D721Med (cell line): ENCODE measurements at places on chromosomes 2 and 18.

DNA sequence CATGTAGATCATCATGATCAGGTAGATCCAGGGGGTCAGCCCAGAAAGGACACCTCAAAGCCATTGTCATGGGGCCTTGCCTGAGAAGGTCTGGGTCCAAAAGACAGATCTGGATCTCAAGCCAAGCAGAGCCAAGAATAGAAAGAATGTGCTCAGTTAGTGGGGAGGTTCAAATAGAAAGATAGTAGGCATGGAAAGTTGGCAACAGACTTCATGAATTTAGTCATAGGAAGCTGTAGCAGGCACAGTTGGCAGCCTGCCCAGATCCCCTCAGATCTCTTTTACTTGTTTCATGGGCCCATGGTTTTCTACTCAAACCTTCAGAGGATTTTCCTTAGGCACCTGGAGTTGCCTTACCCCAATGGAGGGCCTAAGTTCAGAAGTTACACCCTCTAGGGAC lies 767.0 kb downstream of the SLC4A3 start:
- no peak for DNase-seq

GRCh38 chr2:237496428-237496827 lies 9.4 kb downstream of the MLPH start:
- DNase-seq, result no peak

DNA sequence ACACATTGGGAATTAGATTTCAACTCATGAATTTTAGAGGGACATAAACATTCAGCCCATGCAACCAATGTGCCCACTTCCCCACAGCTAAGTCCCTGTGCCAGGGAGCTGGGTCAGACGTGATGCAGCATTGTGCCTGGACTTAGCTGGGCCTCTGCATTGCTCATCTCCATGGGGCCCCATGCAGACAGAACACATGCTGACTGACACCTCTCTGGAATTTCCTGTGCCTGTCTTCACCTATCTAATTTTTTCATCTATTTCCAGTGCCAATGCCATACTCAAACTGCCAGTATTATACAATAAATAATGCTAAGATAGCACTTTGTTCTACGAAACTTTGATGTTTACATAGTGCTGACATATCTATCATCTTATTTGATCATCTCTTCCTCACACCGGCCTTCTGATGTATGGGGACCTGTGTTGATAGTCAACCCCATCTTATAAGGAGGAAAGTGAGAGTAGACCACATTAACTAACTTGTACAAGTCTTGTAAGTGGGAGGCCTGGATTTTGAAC lies 92.2 kb downstream of the CDC42EP3 start:
- DNase-seq, result no peak

GRCh38 chr2:27038012-27038411 lies 5.2 kb downstream of the TMEM214 start:
- DNase-seq, result no peak

GRCh38 chr2:142757111-142757510 lies 120.4 kb upstream of the KYNU start:
- no peak for DNase-seq

DNA sequence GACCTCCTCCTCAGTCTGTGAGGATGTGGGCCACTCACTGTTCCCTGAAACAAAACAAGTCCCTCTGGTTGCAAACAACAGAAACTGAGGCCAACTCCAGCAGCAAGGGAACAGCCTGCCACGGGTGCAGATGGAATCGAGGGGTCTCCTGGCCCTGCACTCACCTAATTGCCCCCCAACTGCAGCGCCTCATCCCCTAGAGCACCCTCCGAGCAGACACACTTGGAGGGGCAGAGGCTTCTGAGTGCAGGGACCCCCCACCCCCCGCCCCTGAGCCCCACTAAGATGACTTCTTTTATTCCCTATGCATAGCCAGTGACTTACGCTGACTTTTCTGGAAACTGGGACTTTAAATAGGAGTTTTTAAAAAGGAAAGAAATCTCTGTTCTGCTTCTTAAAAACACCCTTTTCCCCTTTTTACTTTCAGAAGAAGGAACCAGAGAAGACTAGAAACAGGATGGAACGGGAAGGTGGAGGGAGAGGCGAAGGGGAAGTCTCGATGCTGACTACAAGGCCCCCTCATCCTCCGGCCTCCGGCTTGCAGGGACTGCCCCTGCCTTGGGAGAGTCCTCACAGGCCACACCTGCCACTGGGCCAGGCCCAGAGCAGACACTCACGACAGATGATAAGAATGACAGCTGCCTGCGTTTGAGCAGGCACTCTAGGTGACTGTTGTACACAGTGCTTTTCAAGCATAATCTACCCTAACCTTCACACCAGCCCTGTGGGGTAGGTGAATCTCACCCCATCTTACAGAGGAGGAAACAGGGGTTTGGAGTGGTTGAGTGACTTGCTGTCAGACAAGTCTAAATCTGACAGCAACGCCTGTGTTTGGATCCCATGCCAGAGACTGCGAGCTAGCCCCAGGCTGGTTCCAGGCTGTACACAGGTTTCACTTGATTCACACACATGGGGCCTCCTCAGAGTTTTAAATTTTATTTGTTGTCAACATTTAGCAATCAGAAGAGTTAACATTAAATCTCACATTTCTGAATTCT lies 28.2 kb upstream of the BIN1 start:
- no peak for DNase-seq

- peak; percentile 18 for DNase-seq
Observed at GRCh38 chr2:183037553-183038340, 510 bp downstream of the NCKAP1 start.

- no peak for DNase-seq
Observed at GRCh38 chr2:112919086-112919485, 8.1 kb downstream of the IL37 start.

- DNase-seq, result no peak
Observed at GRCh38 chr2:134468164-134468563, 214.3 kb downstream of the MGAT5 start.

GRCh38 chr2:237324837-237325236 lies 89.1 kb downstream of the COL6A3 start:
- DNase-seq, result no peak

DNA sequence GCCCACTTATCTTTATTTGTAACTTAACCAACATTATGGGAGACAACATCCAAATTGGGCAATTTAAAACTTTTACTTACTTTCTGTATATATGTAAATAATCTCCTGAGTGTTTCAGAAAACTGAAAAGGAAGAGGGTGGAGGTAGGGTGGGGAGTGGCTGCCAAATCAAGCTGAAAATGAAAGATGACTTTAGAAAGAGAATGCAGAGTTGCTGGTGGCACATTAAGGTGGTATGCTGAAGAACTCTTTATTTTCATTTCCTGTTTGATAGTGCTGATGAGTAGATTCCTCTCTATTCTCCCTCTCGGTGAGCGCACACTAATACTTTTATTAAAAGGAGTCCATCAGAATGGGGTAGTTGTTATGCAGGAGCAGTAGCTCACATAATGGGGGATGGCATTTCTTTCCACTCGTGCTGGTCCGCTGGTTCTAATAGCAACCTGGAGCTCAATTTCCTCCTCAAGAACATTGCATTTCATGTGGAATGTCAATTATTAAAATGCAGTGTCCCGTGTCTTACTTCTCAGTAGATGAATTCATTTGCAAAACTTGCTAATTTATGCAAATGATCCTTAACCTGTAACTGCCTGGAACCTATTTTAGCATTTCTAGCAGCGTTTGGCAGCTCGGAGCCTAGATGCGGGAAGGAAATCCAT lies 466.9 kb upstream of the HNRNPA3 start:
- no peak for DNase-seq

DNA sequence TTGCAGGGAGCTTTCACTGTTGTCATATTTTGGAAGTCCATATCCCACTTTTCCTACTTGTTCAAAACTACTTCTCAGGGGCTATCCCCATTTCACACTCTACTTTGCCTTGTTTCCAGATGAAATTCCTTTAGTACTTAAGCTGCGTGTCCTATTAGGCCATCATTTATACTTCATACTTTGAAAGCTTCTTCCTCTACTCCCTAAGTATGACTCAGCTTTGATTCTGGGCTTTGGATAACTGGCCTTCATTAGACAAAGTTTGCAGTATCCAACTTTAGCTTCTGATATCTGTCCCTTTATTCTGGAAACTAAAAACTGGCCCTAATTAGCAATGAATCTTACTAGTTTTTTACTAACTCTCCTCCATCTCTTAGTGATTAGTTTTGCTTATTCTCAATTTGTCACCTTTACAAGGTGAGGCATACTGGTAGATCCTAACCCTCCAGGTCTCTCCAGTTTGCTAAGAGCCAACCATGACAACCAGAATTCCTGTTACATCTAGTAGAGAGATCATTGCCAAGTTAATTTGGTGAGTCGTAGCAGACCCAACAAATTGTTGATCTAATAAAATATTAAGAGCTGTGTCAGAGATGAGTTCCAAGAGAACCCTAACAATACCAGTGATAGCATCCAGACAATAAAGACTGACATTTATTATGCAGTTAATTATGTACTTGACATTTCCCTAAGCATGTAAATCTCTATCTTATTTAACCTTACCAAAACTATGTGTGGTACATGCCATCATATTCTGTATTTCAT lies 31.2 kb upstream of the ITGAV start:
- no peak for DNase-seq

DNA sequence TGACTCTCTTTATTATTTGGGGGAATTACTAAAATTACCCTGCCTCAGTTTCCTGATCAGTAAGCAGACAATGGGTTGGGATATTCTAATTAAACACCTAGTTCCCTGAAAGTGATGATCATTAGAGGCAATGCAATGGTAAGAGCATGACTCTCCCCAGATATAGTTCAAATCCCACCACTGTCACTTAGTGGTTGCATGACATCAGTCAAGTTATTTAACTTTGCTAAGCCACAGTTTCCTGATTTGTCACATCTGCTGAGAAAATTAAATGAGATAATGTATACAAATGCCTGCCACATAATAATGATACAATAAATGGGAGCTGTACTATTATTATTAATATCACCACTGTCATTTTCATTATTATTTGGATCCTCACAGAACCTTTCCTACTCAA lies 29.9 kb downstream of the ZEB2 start:
- DNase-seq, result no peak

DNA sequence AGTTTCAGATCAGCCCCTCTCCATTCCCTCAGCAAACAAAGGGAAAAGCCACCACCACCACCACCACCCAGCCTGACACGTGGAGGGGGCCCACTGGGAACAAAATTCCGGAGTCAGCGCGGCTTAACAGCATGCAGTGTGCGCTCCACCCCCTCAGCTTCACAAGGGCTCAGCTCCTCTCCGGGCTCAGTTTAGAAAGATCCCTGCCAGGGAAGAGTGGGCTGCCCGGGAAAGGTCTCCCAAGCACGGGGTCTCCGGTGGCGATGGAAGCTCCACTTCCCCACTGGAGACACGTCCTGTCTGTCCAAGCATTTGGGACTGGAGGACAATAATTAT lies 55.7 kb downstream of the SNORC start:
- no peak for DNase-seq

DNA sequence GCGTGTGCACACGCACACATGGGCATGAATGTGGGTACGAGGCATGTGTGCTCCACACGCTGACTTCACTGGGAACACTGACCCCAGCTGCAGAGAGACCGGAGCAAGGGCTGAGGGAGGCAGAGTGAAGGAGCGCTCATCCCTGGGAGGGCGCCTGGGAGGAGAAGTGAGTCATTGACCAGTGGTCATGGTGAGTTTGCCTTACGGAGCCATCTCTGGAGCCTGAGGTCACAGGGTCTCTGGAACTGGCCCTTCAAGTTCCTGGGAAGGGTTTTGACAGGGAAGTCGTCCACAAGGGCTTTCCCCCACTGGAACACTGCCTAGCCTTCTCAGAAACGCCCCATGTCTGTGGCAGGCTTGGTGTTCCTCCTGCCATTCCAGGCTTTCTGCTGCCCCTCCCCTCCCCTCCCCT lies 14.3 kb upstream of the TMEM185B start:
- DNase-seq, result no peak

- DNase-seq, result no peak
Observed at GRCh38 chr2:178111743-178112142, 494 bp upstream of the RBM45 start.

GRCh38 chr2:122822319-122822718 lies 1066.9 kb downstream of the TSN start:
- no peak for DNase-seq

- no peak for DNase-seq
Observed at GRCh38 chr2:8822218-8822617, 15.2 kb downstream of the KIDINS220 start.

DNA sequence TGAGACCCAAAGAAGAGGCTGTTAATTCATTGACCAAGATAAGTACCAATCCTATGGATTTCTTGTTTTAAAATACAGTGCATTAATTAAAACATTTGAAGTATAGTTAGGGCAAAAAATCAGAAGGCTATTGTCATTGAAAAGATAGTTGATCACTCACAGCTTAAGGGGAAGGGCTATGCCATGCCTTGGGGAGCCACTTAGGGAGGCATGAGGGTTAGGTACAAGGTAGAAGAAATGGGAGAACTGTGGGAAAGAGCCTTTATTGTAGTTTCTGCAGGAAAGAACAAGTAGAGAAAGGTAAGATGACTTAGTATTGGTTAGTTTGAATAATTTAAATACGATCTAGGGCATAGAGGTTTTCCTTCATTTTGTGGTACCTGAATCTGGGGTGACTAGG lies 1285.5 kb upstream of the TMEFF2 start:
- DNase-seq, result no peak

GRCh38 chr2:919672-920071 lies 31.0 kb upstream of the SNTG2 start:
- DNase-seq, result no peak

- no peak for DNase-seq
Observed at GRCh38 chr2:183543222-183543621, 419.0 kb downstream of the NUP35 start.

DNA sequence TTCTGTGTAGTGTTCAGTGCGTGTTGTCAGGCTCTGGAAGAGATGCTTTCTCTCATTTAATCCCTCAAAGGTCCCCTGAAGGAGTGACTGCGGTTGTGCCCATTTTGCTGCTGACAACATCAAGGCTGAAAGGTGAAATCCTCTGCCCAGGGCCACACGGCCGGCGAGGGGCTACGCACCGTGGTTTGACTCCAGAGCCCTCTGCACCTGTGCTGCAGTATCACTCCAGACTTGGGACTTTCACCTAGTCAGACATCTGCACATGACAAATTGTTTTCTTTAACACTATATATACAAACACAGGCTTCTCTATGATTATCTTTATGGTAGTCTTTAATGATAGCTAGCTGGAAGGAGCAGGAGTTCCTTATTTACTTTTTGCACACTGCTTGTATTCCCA lies 90.2 kb downstream of the ARMC9 start:
- DNase-seq, result no peak

DNA sequence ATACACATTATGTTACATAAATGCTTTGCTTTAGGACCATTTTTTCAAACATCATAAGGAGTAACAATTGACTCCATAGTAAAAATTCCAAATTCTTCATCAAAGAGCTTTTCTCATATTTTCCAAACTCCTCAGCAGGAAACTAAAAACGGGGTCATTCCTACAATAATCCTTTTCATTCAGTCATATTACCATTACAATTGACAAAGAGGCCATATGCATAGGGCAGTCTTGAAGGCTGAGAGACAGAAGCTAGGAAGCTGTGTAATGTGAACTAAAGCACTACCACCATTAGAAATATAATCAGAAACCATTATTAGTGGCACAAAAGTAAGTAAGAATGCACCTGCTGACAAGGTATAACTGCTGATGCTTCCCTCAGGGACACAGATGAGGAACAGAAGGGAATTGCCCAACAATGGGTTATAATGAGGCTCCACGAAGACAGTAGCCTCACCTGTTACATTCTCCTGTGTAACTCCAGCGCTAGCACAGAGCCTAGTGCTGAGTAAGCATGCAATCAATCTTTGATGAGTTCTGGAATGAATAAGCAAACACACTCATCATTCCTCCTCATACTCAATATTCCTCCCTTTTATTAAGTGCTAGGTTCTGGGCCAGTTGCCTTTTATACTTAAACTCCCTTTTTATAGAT lies 942.3 kb downstream of the CPS1 start:
- DNase-seq, result no peak
